ENCODE measurements at places on chromosomes 3 and 15.

DNA sequence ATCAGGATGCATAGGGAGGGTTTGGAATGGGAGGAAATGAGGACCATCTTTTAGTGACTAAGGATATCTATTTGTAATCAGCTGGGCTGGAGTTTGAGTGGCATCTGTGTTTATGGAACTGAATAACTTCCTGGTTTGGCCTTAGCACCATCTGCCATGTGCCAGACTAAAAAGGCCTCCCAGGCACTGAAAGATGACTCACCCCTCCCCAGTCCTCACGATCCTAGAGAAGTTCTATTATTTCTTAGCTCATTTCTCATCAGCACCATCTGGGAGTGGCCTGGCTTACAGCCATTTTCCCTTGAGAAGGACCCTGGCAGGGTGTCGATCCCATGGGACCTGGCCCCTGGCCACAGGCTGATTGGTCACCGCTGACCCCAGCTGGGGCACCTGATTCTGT, 23.9 kb upstream of the CTXND1 start:
- peak; percentile 46 for DNase-seq

DNA sequence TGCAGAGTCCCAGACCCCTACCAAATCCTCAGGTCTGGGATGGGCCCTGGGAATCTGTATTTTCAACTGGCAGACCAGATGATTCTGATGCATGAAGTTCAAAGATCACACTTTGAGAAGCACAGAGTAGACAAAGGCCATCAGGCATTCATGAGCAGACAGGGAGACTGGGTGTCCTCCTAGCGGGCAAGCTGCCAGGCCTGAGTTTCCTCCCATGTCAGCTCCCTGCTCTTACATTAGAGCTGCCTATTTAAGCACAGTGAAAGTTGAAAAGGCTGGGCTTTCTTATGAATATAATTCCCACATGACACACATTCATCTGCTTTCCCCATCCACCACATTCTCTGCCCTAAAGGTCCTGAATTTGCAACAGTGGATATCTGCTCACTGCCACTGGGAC, 14.0 kb downstream of the CAPN3 start:
- no peak for DNase-seq

- DNase-seq = no peak
These were observed 23.0 kb downstream of the MKRN2 start for GRCh38 chr3:12579905-12580304.

DNA sequence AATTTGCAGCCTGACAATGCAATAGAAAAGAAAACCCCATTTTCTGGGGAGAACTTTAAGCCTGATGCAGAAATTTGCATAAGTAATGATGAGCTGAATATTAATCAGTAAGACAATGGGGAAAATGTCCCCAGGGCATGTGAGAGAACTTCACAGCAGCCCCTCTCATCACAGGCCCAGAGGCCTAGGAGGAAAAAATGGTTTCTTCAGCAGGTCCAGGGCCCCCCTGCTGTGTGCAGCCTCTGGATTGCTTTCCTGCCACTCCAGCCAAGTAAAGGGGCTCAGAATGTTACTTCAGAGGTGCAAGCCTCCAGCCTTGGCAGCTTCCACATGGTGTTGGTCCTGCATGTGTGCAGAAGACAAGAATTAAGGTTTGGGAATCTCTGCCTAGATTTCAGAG, 900.3 kb upstream of the ROBO1 start:
- no peak for DNase-seq

DNA sequence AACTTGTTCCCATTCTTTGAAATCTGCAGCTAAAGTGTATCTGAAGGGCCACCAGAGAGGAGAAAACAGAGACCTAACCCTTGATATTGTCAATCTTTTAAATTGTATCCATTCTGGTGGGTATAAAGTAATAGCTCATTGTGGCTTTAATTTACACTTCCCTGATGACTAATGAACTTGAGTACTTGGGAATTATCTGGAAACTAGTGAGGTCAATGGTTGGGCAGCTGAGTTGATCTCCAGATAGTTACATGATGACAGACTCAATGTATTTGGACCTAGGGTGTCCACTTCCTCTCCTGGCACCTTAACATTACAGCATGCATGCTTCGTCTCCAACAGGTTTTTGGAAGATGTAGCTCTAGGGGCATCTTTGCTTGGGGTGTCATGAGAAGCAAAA, 195.2 kb downstream of the PDCD6IP start:
- peak; percentile 60 for DNase-seq

GRCh38 chr3:126746395-126747177, 42.5 kb downstream of the CHCHD6 start:
- DNase-seq = peak; percentile 66

DNA sequence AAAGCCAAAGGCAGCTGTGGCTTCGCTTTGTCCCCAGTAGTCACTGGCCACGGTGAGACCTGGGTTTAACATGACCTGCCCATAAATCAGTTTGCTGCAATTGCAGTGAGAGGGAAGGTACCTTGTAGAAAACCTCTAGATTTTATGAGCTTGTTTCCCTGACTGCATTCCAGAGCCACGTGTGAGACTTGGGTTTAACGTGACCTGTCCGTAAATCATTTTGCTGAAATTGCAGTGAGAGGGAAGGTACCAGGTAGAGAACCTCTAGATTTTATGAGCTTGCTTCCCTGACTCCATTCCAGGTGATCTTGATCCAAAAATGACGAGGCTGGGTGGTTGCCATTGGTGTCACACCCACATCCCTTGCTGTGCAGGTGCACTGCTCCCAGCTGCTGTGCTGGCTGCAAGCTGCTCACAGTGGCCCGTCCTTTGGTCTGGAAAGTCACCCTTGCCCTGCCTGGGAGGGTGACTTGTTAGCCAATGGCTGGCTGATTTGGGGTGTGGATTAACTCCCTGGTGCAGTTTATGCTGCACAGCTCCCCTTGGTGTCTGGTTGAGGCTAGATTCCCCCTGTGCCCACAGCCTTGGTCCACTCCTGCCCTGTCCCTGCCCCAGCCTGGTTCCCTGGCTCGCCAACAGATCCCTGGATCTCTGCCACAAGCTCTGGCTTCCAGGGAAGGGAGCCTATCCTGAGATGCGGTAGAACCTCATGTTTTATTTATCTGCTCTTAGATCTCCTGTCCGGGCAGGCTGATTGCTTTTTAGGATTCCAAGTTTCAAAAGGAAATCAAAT, 192.7 kb upstream of the CTDSPL start:
- no peak for DNase-seq

- DNase-seq = no peak
These were observed 126.1 kb downstream of the VGLL4 start for GRCh38 chr3:11517601-11518000.

GRCh38 chr3:174335324-174335723, 523.8 kb upstream of the NAALADL2 start:
- DNase-seq = no peak
